ENCODE measurements at places on chromosomes 4 and X. TPM values are rescaled to one million over a fixed set of nuclear protein-coding genes. Genes with fewer than 3 reads are reported as not detected.

The SHROOM4 gene
- total RNA-seq: 8.2 TPM

The STPG2 gene
- total RNA-seq: 1.2 TPM

The ZNF141 gene
- 11.5 TPM for total RNA-seq

The TGIF2LX gene
- total RNA-seq: not detected

The IL3RA gene
- total RNA-seq: not detected

The OTC gene
- not detected for total RNA-seq

The CT83 gene
- total RNA-seq: not detected

The PSAPL1 gene
- not detected for total RNA-seq

The SPANXB1 gene
- total RNA-seq: not detected

The HSFX1 gene
- total RNA-seq: 0.43 TPM

The TRIM2 gene
- 36.7 TPM for total RNA-seq

The RPS6KA3 gene
- total RNA-seq: 17.3 TPM

The SPON2 gene
- total RNA-seq: 5.0 TPM

The ATP1B4 gene
- total RNA-seq: not detected

The KCTD8 gene
- total RNA-seq: 2.7 TPM

The RASGEF1B gene
- 2.7 TPM for total RNA-seq

The ARX gene
- not detected for total RNA-seq

The CORIN gene
- not detected for total RNA-seq

The CEP135 gene
- 9.0 TPM for total RNA-seq

The CHIC2 gene
- 168 TPM for total RNA-seq

The EBP gene
- total RNA-seq: 210 TPM

The TSPAN5 gene
- total RNA-seq: 3.1 TPM

The GALNT7 gene
- 83.2 TPM for total RNA-seq

The HSFX4 gene
- total RNA-seq: not detected

The TMEM164 gene
- 22.0 TPM for total RNA-seq

The TFE3 gene
- total RNA-seq: 62.0 TPM

The ART3 gene
- not detected for total RNA-seq

The UGT2B15 gene
- not detected for total RNA-seq

The SYNPO2 gene
- total RNA-seq: 0.79 TPM

The GRK4 gene
- total RNA-seq: 5.5 TPM

The HSD17B10 gene
- 45.9 TPM for total RNA-seq

The FABP2 gene
- not detected for total RNA-seq

The DNAAF6 gene
- total RNA-seq: not detected

The SERTM2 gene
- total RNA-seq: not detected

The MAGEA12 gene
- total RNA-seq: not detected

Measured in placental epithelial cell (primary cell).